ENCODE measurements at places on chromosomes 1 and 21.
A peak's percentile ranks its signal among the peaks of the same experiment; 100 is the strongest.

GRCh38 chr1:89635825-89636815, 3.2 kb downstream of the LRRC8C start:
- DNase-seq, result peak; percentile 67

DNA sequence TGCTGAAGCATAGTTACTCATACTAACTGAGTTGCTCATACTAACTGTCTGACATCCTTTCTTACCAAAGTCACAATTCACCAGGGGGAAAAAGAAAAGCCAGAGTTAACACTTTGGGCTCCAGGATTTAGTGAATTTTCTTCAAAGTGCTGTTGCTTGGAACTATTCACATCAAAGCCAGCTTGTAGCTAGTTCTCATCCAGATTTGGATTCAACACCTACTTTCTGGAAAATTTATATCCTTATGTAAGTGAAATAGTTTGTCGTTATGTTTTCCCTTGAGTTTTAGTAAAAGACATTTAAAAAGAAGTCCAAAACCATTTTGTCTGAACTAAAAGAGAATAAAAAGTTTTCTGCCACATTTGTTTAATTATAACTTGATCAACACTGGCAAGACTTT, 264.6 kb downstream of the BRINP2 start:
- no peak for DNase-seq

GRCh38 chr1:14247666-14248065, 350.8 kb upstream of the KAZN start:
- no peak for DNase-seq

- DNase-seq, result no peak
Measured at GRCh38 chr1:75643460-75643859, 32.5 kb upstream of the SLC44A5 start.

DNA sequence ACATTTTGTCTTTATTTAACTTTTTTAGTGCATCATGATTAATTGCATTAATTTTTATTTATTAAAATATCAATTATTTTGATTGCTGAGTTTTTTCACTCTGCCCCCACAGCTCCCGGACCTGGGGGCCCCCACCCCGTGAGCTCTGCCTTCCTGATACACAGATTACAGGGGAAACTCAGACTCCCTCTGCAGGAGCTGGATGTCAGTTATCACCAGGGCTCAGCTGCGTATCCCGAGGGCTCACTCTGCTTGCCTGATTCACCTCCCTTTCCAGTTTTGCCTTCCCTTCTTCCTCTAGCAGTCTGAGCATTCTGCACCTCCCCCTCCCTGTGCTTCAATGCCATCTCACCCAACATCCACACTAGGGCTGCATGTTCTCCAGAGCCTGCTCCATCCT, 98.2 kb downstream of the ATP1A1 start:
- no peak for DNase-seq

GRCh38 chr1:84406346-84406861, 8.1 kb downstream of the DNASE2B start:
- peak; percentile 55 for DNase-seq

GRCh38 chr1:110068646-110069403, 1.6 kb downstream of the ALX3 start:
- no peak for DNase-seq

- DNase-seq, result no peak
Measured at GRCh38 chr1:202124142-202124541, 1.4 kb downstream of the GPR37L1 start.

DNA sequence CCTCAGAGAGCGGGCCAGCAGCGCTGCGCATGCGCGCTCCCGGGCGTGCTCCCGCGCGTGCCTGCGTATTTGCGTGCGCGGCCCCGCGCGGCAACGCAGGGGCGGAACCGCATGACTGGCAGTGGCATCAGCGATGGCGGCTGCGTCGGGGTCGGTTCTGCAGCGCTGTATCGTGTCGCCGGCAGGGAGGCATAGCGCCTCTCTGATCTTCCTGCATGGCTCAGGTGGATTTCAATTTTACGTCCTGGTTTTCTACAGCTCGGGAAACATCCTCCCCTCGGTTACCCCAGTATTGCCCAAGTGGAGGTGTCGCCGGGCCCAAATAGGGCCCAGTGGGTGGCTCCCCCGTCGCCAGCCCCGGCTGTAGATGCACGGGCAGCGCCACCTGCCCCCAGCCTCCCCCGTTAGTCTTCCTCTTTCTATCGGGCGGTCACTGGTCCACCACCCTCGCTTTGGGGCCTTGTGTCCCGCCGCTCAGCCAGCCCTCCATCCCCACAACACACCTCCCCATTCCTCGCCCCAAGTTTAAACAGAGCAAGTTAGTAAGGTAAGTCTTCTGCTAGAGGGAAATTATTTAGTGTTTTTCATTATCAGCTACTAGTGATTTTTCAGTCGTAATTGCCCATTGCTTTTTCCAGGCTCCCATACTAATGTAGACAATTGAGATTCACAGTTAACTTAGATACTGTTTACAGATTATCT, at the start of gene LYPLAL1:
Gene LYPLAL1 (plus strand): TSS at position 121 of the 702 bp plus-strand sequence. CDS start 13 bp downstream, at position 134.
- peak; percentile 88 for DNase-seq

DNA sequence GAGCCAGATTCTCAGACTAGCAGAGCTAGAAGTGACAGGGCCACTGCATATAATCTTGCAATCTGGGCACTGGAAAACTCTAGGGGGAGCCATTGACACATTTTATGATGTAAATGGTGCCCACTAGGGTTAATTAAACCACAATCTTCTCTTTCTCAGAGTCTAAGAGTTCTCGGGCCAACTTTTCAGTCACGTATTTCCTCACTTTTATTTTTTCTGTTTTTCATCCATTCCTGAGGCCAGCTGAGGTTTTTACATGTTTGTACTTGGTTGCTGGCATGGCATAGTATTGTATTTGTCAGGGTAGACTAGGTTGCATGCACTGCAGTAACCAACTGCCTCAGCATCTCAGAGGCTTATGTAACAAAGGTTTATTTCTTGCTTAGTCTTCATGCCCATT, 138.2 kb downstream of the ZNF326 start:
- peak; percentile 32 for DNase-seq

DNA sequence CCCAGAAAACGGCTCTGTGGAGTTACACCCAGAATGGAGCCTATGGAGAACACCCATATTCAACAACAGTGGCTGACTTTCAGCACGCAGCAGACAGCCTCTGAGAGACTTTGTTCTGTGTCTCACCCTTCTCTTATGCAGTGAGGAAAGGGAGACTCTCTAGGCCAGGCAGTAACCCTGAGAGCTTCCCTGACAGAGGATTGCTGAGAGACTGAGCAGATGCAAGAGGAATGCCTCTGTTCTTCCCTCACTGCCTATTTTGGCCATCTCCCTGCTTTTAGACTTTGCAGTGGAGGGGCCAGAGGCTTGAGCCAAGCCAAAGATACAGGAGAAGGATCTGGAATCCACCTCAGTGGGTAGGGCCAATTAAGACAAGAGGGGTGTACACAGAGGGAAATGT, 41.8 kb upstream of the SLC16A1 start:
- DNase-seq, result no peak

GRCh38 chr1:14094611-14095400, 394.8 kb downstream of the PRDM2 start:
- peak; percentile 9 for DNase-seq

GRCh38 chr1:111249960-111250359, 22.4 kb downstream of the CHI3L2 start:
- DNase-seq, result no peak

GRCh38 chr1:84781946-84782771, 91.9 kb upstream of the SSX2IP start:
- DNase-seq, result peak; percentile 54

GRCh38 chr1:41650028-41650880, 165.8 kb upstream of the EDN2 start:
- no peak for DNase-seq

GRCh38 chr1:154756793-154757548, 113.1 kb downstream of the KCNN3 start:
- DNase-seq, result no peak

DNA sequence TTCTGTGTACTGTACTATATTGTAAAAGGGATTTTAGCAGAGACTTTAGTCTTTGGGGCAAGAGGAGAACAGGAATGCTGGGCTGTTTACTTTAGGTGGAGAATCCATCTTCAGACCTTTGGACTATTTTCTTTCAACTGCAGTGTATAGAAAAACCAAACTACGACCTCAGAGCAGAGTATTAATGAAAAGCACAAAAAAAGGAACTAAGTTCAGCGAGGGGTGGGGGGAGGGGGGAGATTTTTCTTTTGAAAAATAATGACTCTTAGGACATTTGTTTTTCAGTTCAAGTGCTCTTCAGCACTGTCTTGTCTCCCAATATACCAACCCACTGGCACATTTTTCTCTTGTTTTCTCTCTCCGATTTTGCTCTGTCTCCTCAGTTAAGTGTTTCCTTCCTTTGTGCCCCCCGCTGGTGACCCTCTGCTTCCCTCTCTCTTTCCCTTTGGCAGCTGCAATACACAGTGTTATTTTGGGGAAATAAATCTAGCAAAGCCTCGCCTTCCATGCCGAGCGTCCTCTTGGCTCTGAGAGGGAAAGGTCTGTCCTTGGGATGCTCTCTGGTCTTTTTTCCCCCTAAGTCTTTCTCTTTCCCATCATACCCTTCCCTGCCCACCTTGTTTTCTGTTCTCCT, 44.8 kb downstream of the ACP6 start:
- no peak for DNase-seq

DNA sequence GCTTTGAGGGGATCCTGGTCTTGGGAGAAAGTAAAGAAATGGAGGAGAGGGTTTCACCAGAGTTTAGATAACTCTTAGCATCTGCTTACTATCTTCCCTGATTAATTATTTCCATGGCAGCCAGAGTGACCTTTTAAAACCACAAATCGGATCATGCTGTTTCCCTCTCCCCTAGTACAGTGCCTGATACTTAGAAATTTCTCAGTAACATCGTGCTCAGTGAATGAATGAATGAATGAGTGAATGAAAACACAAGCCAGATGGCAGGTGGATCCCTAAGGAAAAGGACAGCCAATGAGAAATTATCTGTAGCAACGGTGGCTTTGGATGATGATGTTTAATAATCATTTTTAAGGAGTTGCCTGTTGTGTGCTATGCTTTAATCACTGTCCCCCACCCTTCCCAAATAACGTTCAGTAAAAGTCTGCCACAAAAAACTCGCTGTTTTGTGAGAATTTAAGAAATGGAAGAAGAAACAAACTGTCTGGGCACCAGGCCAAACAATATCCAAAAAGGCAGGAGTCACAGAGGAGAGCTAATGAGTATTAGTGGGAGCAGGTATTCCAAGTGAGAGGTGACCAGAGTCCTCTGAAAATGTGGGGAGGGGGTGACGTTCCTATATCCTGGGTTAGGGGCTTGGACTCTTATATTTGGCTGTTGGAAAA, 737 bp upstream of the SMAP2 start:
- DNase-seq, result no peak

GRCh38 chr1:246647513-246647912, 76.7 kb upstream of the SCCPDH start:
- DNase-seq, result peak; percentile 41

GRCh38 chr1:185238447-185238846, 78.6 kb downstream of the IVNS1ABP start:
- DNase-seq, result peak; percentile 10

DNA sequence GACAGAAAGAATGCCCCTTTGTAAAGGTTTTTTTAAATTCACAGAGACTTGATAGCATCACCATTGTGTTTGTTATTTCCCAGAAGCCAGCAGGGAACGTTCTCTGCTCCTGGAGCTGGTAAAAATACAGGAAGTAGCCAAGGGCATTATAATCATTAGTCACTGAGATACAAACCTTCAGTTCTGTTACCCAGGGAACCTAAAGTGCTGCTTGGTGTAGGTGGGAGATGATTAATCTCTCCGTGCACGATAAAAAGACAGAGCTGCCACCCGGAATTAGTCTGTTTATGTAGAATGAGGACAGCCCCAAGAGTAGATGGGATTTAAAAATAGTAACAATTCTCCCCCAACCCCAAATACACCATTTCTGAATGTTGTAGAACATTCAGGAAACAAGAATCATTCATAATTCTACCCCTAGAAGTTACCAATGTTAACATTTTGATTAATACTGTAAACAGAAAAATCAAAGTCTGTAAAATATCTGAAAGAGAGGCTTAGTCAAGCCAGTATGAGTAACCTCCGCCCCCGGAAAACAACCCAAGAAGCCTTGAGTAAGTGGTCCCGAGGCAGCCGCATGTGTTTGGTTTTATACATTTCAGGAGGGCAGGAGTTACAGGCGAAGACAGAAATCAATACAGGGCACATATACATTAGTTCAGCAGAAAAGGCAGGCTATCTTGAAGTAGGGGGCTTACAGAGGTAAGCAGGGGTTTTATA, 45.3 kb upstream of the CTBS start:
- DNase-seq, result peak; percentile 62

- DNase-seq, result peak; percentile 97
Measured at GRCh38 chr1:198880818-198881597, 242.2 kb downstream of the PTPRC start.

DNA sequence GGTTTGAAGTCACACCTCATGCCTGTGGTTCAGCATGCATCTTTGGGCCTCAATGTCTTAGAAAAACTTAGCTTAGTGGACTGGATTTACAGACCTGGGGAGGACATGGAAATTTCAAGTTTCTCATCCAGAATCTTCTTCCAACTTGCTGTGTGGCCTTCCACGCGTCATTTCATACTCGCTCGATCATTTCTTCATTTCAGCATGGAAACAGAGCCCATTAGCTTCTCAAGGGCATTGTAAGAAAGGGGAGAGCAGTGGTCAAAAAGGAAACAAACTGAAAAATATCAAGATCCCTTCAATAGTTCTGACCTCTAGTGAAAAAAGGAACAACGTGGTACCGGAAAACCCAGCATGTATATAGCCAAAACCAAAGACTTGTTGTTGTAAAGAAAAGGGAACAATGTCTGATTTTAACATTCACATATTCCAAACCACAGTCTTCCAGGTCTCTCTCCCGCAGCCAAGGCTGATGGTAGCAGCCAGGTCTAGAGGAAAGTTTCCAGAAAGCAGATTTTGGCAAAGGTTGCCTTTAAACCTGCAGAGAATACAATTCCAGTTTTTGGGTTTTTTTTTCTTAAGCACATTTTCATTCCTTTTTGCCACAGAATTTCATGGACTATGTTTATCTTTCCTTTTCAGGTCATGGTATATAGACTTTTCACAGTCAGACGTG, 97.0 kb upstream of the CDC42BPA start:
- peak; percentile 45 for DNase-seq

GRCh38 chr1:151327223-151327902, at the start of gene PI4KB:
TSS of gene PI4KB (minus strand) at chr1:151327416. CDS start at chr1:151316481, 10,935 bp downstream.
- peak; percentile 98 for DNase-seq

- DNase-seq, result no peak
Measured at GRCh38 chr1:53298045-53298637, 29.7 kb downstream of the LRP8 start.

- DNase-seq, result no peak
Measured at GRCh38 chr1:85048296-85049064, at the start of gene MCOLN3. TSS of gene MCOLN3 (minus strand) at chr1:85048500. CDS start at chr1:85045360, 3,140 bp downstream.

- peak; percentile 10 for DNase-seq
Measured at GRCh38 chr1:154809436-154810413, 60.4 kb downstream of the KCNN3 start.

- DNase-seq, result no peak
Measured at GRCh38 chr1:61976566-61976965, 218.1 kb upstream of the L1TD1 start.
